ELF-1 (cell line): ENCODE measurements at places on chromosomes 7 and 10.

DNA sequence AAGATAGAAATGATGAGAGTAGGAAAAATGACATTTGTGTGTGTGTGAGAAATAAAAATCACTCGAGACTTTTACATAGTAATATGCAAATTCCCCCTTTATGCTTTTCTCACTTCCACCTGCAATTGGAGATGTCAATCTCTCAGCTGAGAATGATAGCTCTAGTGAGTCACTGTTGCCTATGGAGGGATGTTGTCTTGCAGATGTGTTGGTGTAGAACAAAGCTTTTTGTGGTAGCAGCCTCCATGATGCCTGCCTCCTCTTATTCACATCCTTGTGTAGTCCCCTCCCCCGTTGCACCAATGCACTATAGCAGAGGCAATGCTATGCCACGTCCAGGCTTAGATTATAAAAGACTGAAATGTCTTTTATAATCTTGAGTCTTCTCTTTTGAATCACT is 33.8 kb downstream of the SPAG6 start:
- no peak for DNase-seq

GRCh38 chr7:153103202-153103601 is 343.6 kb downstream of the ACTR3B start:
- peak; percentile 39 for DNase-seq

DNA sequence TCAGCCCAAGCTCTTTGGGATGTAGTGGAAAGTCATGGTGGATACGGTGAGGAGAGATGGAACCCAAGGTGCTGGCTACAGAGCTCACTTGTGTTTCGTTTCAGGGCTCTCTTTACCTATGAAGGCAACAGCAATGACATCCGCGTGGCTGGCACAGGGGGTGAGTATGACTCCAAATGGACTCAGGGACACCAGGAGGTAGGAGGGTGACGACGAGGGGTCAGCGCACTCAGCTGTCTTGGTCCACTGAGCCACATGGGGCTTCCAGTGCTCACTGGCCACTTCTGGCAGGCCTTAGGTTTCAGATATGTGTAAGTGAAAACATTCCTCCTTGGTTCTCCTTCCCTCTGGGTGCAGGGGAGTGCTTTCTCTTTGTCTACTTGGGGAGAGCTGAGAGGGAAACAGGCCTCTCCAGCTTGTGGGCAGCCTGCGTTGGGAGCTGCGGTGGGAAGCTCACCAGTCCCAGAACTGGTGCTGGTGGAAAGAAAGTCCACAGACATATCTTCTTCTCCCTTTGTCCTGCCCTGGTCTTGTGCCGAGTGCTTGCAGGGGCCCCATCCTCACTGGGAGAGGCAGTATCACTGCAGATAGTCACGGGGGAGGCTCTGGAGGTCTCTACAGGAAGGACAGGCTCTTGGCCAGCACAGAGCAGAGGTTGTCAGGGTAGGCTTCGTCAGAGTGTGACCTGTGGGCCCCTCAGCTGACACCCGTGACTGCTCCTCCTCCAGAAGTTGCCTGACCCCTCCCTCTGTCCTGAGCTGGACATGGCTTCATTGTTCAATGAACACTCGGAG is 5.8 kb downstream of the DBNL start:
- no peak for DNase-seq

- no peak for DNase-seq
Observed at GRCh38 chr7:111852081-111852480, 289.8 kb upstream of the IMMP2L start.

- DNase-seq = no peak
Observed at GRCh38 chr7:494906-495305, 24.7 kb downstream of the PDGFA start.

GRCh38 chr10:125087191-125087896 is 73.0 kb downstream of the CTBP2 start:
- DNase-seq = no peak

DNA sequence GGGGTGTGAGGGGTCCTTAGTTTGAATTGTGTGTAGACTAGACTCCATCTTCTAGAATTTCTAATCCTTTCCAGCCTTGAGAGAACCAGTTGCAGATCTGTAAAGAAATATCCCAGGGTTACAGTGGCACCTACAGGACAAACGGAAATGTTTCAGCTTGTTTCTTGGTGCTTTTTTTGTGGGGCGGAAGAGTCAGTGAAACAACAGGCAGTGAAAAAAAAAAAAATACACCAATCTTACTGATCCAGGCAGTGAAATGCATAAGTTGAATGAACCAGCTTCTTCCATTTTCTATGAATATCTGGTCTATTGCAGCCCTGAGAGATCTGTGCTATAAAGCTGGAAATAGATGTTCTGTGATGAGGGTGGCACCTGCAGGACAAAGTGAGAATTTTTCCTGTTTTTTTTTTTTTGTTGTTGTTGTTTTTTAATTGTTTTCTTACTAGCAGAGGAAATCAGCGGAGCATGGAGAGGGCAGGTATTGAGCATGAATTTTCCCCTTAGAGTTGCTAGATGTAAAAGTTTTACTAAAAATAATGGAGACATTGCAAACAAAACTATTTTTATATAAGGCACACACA is 81.9 kb upstream of the DYNC1I1 start:
- DNase-seq = peak; percentile 61

DNA sequence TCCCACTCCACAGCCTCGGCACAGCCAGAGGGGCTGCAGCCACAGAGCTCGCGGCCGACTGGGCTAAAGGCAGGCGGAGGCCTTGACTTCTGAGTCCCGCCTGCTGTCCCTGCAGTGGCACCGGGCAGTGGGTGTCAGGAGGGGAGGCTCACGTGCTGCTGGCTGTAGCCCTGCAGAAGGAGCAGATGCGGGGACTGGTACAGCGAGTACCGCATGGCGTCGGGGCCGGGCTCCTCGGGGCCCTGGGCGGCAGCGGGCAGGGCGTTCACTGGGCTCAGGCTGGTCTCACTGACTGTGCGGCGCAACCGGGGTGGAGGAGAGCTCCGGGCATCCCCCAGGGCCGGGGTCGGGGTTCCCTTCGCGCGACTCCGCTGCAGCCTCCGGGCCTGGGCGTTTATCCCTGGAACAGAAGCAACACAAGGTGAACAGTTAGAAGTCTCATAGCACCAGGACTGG is 25.6 kb downstream of the PAPOLB start:
- no peak for DNase-seq

GRCh38 chr10:89346405-89347254 is 18.8 kb downstream of the IFIT3 start:
- no peak for DNase-seq

- DNase-seq = no peak
Observed at GRCh38 chr7:97771576-97771975, 39.7 kb downstream of the TAC1 start.

- DNase-seq = no peak
Observed at GRCh38 chr10:77091597-77092165, 545.9 kb downstream of the KCNMA1 start.

DNA sequence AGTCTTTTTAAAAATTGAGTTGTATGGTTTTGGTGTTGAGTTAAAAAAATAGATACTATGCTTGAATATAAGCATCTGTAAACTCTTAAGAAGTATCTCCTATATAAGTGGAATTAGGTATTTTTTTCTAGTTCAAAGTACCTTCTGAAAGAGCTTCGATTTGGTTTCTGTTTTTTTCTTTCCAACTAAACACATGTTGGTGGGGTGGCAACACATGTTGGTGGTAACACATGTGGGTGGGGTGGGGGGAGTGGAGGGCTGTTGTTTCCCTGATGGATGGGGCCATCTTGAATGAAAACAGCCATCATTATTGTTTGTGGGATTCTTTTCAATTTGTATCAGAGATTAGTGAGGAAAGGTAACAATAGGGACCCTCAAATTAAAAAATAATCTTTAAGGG is 178.9 kb downstream of the STK31 start:
- no peak for DNase-seq
